ENCODE measurements at places on chromosomes 5 and 9. TPM values are rescaled to one million over a fixed set of nuclear protein-coding genes. Genes with fewer than 3 reads are reported as not detected.

DNA sequence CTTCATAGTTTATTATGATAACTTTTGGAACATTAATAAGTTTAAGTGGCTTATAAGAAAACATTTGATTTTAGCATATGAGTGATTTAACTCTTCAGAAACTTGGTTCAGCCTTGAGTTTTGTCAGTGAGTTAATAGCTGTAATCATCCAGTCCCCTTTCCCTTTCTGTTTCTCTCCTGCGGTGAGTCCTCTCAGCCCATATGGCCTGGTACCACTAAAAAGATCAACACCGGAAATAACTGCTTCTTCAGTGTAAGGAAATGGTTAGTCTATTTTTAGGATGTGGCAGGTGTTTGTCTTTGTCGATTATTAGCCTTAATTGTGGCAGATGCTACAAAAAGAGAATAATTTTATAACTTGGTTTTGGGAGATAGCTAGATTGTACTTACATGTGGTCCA, 120.2 kb upstream of the GRHPR start:
- no peak overlapping the region for H3K27ac ChIP-seq
- H3K4me1 ChIP-seq = no peaks in the 10 kb centered on the region
- H3K36me3 ChIP-seq = no peaks in the 10 kb centered on the region
- H3K27me3 ChIP-seq = no peaks in the 10 kb centered on the region
- no peak overlapping the region for H3K4me3 ChIP-seq

GRCh38 chr9:18009902-18010301, 431.0 kb downstream of the SH3GL2 start:
- DNase-seq = no peak
- no peaks in the 10 kb centered on the region for H3K4me1 ChIP-seq
- no peak overlapping the region for H3K4me3 ChIP-seq
- no peaks in the 10 kb centered on the region for H3K27me3 ChIP-seq

The NNT gene
- total RNA-seq = 56.3 TPM

The SLC28A3 gene
- 0.06 TPM for total RNA-seq

- DNase-seq = no peak
- H3K27me3 ChIP-seq = no peaks in the 10 kb centered on the region
- peaks cover 45% of the 10 kb centered on the region for H3K4me1 ChIP-seq
- H3K27ac ChIP-seq = no peak overlapping the region
- no peak overlapping the region for H3K4me3 ChIP-seq
These were observed 76.9 kb upstream of the IFNK start for GRCh38 chr9:27447031-27447683.

- no peaks in the 10 kb centered on the region for H3K27me3 ChIP-seq
- H3K4me3 ChIP-seq = no peak overlapping the region
- H3K27ac ChIP-seq = no peak overlapping the region
- no peak for DNase-seq
These were observed 29.0 kb upstream of the MYORG start for GRCh38 chr9:34405719-34406118.

DNA sequence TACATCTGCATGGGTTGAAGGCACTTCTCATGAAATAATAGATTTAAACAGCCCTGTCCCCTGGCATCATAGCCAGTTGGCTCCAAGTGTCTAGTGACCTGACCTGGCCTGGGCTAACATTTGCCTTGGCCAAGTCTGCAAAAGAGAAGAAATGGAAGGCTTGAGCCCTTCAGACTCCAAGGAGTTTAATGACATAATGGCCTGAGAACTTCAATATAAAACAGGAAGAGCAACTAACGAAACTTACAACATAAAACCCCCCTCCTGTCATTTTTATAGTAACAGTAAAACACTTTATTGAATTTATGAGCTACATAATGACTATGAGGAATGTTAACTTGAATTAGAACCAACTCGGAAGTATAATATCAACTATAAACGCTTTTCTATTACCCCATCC, 218.8 kb upstream of the TBCA start:
- H3K27ac ChIP-seq = no peak overlapping the region
- H3K36me3 ChIP-seq = no peaks in the 10 kb centered on the region
- H3K27me3 ChIP-seq = no peaks in the 10 kb centered on the region

DNA sequence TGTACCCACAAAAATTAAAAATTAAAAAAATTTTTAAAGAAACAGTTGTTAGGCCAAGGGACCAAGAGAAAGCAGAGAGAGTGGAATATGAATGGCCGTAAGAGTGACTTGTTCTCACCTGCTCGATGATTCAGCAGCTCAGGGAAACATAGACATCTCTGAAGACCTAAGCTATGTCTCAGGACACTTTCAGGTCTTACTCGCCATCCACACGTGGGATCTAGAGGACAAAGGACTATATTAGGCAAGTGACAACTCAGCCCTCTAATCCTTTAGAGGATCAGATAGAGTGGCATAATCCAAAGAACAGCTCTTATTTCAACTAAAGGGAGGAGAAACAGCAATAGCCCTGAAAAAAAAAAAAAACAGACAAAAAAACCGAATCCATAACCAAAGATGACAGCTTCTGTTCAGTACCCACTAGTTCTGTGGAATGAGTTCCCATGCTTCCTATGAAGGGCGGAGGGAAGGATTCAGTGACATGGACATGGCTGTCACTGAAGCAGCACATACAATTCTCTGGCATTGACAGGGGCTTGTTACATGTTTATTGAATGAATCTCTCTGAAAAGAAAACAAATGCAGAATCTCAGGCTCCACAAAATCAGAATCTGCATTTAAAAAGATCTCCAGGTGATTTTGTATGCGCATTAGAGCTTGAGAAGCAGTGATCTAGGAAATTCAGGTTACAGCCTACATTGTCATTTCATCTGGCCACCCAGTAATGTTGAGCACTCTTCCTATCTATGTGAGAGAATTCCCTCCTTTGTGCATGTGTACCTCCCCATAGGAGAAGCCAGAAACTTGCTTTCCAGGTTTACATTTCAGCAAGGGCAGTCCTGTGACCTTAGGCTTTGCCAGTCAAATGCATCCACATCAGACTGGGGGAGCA, 96.0 kb downstream of the KIAA1958 start:
- DNase-seq = no peak
- H3K27me3 ChIP-seq = no peaks in the 10 kb centered on the region
- H3K4me3 ChIP-seq = no peak overlapping the region
- H3K4me1 ChIP-seq = peaks cover 19% of the 10 kb centered on the region

DNA sequence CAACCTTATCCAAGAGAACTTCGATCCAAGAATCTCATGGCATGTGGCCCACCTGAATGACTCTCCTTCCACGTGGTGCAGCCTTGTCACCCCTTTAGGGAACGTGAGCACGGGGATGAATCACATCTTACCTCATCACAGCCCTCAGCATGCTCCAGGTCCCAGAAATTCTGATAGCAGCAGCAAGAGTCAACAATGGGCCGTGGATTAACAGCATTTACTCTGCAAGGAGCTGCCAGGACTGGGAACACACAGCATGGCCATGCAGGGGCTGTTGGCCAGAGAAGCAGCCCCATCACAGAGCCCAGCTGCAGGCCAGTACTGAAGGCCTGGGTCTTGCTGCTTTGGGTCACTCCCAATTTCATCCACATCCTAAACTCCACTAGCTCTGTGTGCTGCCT, 150.4 kb downstream of the C5orf15 start:
- no peak overlapping the region for H3K4me3 ChIP-seq
- peaks cover 8% of the 10 kb centered on the region for H3K4me1 ChIP-seq
- peak; percentile 27 for DNase-seq
- H3K36me3 ChIP-seq = no peaks in the 10 kb centered on the region
- H3K27ac ChIP-seq = no peak overlapping the region

GRCh38 chr9:15104826-15105420, 194.7 kb upstream of the FREM1 start:
- DNase-seq = peak; percentile 69
- no peaks in the 10 kb centered on the region for H3K36me3 ChIP-seq
- H3K4me1 ChIP-seq = no peaks in the 10 kb centered on the region

Measured in neural progenitor cell (in vitro differentiated cells).